ENCODE measurements at places on chromosomes 13 and 19.

DNA sequence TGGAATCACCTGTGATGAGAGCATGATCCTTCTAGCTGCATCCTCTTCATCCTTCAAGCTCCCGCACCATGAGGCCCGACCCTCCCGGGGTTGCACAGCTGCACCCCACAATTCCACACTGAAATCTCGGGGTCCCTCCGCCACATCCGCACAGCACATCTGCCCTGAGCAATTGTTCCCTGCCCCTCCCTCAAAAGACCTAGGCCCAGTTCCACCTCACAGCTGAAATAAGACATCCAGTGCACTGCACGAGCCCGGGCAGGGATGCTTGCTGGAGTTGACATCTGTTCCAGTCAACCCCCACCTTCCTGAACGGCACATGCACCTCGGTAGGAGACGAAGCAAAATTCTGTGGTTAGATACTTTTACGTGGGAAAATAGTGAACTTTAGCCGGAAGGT is 14.7 kb upstream of the SOX1 start:
- DNase-seq: no peak

DNA sequence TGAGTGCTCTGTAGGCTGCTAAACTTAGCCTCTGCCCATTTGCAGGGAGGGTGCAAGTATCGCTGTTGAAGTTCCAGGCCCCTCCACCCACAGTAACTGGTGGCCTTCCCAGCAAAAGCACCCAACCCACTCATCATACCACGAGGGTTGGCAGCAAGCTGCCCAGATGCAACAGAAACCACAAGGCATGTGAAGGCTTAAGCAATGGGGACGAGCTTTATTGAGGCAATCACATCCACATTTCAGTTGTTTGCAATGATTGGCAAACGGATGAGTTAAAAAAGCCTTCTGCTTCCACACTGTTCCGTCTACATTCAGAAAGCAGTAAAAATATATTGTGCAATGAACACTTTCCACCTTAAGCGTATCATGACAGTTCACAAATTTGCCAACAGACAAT is 10.3 kb downstream of the GJB6 start:
- DNase-seq: no peak

- DNase-seq: peak; percentile 79
Observed at GRCh38 chr13:114109641-114110041, 22.8 kb downstream of the RASA3 start.

DNA sequence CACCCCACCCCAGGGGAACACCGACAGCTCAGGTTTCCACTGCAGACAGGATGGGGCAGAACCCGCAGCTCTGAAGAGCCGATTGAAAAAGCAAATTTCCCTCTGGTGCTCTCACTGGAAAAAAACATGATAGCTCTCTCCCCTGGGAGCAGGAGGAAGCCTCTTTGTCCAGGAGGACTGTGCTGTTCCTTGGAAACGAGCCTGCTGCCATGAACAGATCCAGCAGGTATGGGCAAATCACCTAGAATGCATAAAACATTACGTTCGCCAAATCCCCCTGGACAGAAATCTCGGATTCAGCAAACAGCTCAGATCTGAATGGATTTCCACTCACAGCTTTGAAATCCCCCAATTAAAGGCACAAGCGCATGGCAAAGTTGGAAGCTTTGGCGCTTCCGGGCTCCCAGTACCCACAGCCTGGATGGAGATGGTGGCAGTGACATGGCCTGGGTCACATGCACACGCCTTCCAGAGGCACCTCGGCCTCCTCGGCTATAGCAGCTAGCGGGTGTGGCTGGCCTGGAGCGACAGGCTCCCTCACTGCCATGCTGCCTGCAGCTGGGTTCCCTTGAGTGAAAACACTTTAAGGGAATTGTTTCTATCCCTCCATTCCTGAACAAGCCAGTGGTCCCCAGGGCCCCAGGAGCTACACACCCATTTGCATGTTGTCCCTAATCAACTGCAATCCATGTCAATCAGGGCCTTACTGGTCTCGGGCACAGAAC is 59.1 kb downstream of the CEBPG start:
- DNase-seq: no peak

GRCh38 chr13:35566340-35566739 is 89.9 kb upstream of the MAB21L1 start:
- no peak for DNase-seq

DNA sequence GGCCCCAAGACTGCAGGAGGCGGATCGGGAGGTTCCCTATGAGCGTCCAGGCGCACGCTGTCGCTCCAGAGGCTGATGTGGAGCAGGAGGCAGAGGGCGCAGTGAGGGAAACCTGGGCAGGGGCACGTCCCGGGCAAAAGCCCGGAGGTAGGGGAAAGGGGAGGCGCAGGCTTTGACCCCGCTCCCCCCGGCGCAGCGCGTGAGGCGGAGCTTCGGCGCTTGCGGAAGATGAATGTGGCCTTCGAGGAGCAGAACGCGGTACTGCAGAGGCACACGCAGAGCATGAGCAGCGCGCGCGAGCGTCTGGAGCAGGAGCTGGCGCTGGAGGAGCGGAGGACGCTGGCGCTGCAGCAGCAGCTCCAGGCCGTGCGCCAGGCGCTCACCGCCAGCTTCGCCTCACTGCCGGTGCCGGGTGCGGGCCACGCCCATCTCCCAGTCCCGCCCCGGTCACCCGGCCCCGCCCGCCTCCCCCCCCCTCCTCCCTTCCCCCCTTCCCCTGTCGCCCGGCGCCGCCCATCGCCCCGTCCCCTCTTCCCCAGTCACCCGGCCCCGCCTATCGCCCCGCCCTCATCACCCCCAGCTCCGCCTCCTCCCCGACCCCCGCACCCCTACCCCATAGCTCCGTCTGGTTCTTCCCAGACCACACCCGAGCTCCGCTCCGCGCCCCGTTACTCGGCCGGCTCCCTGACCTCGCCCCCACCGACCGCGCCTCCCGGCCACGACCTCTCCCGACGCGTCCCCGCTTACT is 4.1 kb downstream of the HMG20B start:
- DNase-seq: peak; percentile 82

GRCh38 chr19:29609636-29610035 is 3.6 kb downstream of the POP4 start:
- peak; percentile 10 for DNase-seq

DNA sequence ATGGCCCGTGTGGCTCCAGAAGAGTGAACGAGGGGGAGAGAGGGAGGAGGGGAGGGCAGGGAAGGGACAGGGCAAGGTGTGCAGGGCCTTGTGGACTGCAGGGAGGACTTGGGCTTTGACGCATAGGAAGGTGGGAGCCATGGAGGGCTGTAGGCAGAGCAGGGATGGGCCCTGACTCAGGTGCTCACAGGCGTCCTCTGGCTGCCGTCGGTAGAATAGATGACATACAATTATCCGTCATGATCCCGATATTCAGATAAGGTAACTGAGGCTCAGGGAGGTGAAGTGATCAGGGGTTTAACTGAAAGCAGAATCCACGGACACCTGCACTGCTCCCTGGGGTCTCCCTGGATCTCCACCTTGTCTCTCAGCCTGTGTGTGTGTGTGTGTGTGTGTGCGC is 3.4 kb downstream of the C3 start:
- no peak for DNase-seq

GRCh38 chr13:78742659-78743058 is 83.7 kb upstream of the OBI1 start:
- no peak for DNase-seq

- DNase-seq: no peak
Observed at GRCh38 chr13:46396341-46396740, 9.3 kb upstream of the RUBCNL start.

- no peak for DNase-seq
Observed at GRCh38 chr13:72657379-72657778, 70.0 kb downstream of the MZT1 start.

GRCh38 chr13:97224544-97225300 is 2.6 kb downstream of the MBNL2 start:
- DNase-seq: no peak
